ENCODE measurements at places on chromosomes 7 and 10.

DNA sequence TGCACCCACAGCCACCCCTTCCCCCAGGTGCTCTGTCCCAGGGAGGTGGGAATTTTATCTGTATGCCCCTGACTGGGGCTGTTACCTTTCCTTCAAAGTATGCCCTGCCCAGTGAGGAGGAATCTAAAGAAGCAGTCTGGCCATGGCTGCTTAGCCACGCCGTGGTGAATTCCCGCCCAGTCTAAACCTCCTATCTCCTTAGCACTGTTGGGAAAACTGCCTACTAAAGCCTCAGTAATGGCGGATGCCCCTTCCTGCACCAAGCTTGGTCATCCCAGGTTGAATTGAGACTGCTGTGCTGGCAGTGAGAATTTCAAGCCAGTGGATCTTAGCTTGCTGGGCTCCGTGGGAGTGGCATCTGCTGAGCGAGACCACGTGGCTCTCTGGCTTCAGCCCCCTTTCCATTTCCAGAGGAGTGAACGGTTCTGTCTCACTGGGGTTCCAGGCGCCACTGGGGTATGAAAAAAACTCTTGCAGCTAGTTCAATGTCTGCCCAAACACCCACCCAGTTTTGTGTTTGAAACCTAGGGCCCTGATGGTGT lies 87.2 kb downstream of the ABCC2 start:
- DNase-seq, result no peak

DNA sequence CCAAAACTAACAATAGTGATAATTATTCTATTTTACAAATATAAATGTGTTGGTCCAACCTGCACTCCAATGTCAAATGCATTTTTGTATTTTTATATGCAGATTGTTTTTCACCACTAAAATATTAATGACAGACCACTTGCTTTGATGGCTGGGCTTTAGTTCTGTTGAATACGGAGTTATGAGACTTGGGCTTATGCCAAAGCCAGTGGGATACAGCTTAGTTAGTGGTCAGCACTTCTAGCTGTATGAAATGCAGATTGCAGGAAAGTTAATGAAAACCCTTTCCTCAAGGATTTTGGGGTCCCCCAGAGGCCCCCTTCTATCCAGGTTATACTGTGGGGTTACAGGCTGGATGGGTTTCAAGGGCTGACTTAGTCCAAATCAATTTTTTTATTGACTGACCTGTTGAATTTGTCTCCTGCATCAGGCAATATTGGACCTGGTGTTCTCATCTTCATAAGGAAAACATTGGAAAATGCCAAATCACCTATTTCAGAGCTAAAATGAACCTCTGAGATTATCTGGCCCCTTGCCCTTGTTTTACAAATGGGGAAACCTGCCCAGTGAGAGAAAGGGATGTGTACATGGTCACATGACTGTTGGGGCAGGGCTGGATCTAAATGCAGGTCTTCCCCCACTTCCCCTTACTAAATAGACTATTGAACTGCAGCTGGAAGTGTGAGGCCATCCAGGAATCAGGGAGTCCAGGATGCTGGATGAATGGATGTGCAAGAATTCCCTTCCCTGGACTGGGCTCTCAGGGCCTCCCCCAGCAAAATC lies 1085.3 kb downstream of the KCNMA1 start:
- no peak for DNase-seq

- DNase-seq, result no peak
These were observed 33.8 kb downstream of the GNG11 start for GRCh38 chr7:93955304-93955703.

DNA sequence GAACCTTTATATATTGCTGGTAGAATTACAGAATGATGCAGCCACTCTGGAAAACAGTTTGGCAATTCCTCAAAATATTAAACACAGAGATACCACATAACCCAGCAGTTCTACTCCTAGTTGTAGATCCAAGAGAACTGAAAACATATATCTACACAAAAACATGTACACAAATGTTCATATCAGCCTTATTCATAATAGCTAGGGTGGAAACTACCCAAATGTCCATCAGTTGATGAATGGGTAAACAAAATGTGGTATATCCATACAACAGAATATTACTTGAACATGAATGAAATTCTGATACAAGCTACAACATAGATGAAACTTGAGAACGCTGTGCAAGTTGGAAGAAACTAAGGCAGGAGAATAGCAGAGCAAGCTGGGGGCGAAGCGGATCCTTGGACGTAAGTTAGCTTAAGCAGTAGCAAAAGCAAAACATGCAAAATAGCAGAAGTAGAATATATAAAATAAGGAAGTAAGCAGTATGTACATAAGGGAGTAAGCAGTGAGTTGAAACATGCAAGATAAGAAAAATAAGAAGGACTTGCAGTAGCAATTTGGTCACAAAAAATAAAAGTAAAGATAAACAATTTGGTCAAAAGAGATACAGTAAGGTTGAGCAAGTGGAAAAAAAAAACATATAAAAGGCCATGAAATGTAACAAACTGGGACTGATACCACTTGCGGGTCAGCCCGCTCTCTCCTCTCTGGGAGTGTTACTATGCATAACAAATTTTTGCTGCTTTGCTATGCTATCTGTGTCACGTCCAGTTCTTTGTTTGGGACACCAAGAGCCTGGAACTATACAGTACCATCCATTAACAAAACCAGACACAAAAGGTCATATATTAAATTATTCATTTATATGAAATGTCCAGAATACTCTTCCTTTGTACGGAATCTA lies 18.0 kb upstream of the HILPDA start:
- DNase-seq, result no peak

DNA sequence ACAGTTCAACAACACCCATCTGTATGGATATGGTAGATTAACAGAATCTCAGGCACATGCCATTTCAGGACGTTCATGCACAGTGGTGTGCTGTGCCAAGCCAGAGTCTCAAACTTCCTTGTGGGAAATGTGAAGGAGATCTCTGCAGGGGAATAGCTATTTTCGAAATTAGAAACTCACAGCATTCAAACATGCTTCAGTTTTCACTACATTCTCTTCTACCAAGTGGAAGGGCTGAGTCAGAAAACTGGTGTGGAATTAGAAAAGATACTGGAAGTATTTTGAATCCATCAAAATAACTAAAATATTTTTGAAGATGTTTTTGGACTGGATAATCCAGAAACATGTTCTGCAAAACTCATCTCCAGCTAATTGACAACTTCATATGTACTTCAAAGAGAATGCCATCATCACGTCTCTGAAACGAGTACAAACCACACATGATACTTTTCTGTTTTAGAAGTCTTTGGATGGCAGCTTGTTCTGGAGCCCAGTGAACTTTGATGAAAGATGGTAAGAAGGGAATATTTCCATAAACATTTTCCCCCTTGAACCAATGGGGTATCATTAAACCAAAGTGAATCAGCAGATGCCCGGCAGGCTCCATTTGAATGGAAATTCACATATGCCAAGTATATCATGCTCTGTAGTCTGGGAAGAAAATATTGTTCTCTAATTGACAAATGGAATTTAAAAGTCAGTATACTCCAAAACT lies 616.3 kb upstream of the IGFBP3 start:
- DNase-seq, result no peak

DNA sequence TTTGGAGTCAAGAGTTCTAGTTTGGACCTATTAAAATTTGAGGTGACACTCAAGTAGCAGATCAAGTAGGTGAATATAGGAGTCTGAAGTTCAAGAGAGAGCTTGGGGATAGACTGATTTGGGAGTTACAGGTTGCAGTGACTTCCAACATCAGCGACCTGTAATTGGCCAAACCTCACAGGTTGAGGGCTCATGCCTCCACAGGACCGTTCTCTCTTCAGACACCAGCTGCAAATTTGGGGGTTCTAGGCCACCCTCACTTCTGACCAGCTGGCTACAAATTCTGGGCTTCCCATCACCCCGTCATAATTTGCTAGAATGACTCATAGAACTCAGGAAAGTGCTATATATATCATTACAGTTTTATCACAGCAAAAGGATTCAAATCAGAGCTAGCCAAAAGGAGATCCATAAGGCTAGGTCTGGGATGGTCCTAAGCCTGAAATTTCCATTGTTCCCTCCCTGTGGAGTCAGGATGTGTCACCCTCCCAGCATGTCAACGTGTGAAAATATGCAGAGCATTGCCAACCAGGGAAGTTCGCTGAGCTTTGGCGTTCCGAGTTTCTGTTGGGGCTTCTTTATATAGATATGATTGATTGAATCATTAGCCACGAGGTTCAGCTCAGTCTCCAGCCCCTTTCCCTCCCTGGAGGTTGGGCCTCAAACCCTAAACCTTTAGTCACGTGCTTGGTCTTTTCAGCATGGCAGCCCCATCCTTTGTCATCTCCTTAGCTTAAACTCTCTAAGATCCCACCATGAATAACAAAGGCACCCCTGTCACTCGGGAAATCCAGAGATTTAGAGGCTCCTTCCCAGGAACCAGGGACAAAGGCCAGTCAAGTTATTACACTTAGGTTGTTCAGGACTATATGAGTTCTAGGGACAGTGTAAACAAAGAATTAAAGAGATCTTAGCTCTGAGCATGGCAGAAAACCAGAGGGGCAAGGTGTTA lies 20.7 kb upstream of the ZNF212 start:
- DNase-seq, result no peak

DNA sequence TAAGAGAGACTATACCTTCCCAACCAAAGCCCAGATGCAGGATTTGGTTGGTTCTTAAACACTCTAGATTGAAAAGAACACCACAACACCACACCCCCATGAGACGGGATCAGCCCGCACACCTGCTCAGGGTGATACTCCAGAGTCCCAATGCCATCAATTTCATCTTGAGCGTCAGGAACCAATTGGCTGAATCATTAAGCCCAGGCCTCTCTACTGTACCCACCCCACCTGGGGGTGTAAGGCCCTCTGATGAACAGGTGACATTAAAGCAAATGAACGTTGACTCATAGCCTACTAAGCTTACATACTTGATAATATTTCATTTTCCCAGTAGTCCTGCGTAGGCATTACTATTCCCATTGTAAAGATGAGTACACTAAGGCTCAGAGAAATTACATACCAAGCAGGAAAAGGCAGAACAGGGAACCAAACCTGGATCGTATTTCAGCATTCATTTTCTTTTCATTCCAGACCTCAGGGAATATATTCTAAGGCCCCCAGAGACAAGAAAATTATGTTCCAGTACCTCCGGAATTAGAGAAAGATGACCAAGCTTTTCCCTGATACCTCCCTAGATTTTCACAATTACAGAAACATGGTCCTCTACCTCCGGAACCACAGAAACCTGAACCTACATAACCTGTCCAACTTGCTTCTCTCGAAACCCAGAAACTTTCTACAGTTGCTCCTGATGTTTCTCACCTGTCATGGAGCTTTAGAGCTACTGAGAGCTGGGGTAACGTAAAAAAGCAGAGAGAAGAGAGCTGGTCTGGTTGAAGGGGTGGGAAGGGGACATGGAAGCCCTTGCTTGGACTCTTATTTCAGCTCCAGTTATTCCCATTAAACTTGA lies 43.1 kb upstream of the KDM7A start:
- DNase-seq, result no peak

- no peak for DNase-seq
These were observed 72.7 kb upstream of the PIK3CG start for GRCh38 chr7:106792233-106792926.

GRCh38 chr7:144032516-144032915 lies 16.2 kb upstream of the OR2A5 start:
- DNase-seq, result no peak

DNA sequence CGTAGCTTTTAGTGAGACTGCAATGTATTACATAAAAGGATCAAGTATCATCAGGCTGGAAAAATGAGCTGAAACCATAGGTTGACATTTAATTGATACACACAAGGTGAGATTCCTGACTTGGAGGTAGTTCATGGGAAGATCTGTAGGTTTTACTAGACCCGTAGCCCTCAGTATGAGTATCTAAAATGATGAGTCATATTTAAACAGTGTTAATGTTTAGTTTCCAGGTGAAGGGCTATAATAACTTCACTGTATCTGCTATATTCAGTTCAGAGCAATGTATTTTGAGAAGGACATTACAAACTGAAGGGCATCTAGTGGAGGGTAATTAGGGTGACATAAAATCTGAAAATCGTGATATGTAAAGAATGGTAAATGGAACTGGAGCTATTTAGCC lies 35.0 kb downstream of the ENTPD1 start:
- DNase-seq, result no peak

GRCh38 chr7:1593091-1593866 lies 23.4 kb upstream of the PSMG3 start:
- DNase-seq, result no peak

DNA sequence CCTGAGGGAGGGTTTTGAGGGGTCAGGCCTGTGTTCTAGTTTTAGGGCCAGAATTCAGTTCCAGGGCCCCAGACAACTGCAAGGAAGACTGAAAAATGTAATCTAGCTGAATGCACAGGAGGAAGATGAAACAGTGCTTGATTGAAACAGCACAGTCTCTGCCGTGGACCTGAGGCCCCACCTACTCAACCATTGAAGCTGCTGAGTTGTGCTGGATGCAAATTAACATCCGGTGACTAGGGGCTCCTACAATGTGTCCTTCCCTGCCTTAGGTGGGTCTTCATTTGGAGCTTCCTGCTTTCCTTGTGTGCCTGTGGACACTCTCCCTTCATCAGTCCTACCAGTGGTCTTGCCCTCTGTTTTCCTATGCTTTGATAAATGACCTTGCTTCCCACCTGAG lies 5.7 kb downstream of the GLRX3 start:
- DNase-seq, result no peak

DNA sequence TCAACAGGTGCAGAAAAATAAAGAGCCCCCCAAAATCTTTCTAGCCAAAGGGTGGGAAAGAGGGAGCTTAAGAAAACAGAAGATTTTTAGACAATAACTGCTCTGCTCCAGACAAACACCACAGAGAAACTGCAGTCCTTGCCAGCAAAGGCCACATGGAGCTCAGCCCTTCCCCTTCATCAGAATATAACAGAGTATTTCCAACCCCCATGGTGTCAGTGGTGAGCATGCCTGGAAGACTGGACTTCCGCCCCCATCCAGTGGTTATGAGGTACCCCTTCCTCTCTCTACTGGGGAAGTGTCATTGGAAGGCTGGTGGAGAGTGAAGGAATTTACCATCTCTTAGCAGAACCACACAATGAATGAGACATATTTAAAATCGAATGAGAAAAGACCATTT lies 1007.3 kb upstream of the CELF2 start:
- DNase-seq, result no peak

DNA sequence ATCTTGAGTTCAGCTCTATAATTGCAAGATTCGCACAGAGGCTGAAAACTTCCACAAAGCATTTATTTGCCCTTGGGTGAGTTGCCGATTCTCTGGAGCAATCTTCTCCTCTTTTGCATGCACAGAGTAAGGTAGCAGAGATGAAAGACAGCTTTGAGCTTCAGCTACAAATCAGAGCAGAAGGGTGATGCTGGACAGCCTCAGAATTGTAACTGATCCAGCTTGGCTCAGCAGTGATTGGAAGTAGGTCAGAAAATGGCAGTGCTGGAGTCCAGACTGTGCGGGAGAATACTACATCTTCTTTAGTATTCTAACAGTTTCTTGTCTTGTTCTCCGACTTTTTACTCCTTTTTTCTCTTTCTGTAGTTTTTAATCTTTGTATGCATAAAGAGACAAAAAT lies 55.4 kb upstream of the CDC14C start:
- DNase-seq, result no peak

- DNase-seq, result no peak
These were observed 343.7 kb downstream of the GLRX3 start for GRCh38 chr10:130479926-130480325.

GRCh38 chr10:116385994-116386809 lies 41.4 kb upstream of the PNLIPRP3 start:
- DNase-seq, result no peak
